ENCODE measurements at places on chromosomes 16 and 17.

GRCh38 chr17:28812748-28813377 lies 29.7 kb downstream of the FAM222B start:
- peak; percentile 52 for DNase-seq

GRCh38 chr17:9887508-9887907 lies 17.6 kb downstream of the RCVRN start:
- no peak for DNase-seq

DNA sequence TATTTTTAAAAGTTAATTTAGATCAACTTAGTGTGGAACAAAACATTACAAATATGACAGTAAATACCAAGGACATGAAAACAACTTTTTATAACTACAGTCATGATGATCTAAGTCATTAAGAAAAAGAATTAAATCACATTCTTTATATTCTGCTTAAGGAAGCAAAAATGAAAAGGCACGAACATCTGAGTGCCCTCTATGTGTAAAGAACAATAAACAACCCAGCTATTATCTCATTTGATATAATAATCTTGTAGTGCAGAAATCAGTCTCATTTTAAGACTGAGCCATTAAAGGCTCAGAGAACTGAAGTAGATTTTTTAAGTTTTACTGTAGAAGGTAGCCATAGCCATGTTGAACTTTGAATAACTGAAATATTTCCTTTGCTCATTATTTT lies 13.4 kb downstream of the MYO1D start:
- no peak for DNase-seq

DNA sequence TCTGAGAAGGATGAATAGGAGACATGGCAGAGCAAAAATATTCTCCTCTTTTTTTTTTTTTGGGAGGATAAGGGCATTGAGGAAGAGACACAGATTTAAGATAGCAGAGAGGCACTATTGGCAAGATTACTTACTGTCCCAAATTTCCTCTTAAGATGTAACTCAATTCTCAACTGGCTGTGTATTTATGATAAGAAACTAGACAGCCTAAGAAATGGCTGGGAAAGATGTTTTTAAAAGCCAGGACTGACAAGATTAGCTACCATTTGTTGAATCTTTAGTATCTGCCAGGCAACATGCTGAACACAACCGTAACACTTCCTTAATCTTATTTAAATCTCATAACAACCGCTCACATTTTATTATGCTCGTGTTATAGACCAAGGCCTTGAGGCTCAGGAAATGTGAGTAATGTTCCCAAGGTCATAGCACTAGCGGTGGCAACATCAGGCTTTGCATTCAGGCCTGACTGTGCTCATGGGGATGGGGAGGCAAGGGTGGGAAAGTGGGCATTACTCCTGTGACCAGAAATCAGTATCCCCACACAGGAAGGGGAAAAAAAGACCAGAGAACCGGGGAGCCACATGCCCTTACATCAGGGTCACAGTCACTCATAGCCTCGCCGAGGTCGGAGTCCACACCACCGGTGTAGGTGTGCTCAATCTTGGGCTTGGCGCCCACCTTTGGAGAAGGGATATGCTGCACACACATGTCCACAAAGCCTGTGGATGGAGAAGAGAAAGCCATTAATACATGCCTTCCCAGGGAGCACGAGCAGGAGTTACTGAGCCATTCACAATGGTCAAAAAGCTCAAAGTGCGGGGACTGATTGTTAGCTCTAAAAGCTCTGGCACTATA lies 15.6 kb downstream of the HIGD1B start:
- no peak for DNase-seq

DNA sequence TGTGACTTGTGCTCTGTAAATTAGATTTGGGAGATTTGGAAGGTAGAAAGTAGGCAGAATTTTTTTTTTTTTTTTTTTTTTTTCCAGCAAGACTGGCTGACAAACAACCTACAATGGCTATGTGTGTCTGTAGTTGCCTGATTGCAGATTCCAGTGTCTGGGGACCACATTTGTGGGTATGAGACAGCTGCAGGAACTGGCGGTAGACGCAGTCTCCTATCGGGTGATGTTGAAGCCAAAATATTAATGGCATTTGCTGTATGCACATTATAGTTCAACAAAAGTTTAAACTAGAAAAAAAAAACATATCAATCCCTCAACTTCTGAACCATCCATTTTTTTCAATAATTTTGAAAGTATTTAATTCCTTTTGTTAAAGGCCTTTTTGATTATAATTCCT lies 665.2 kb downstream of the TOX3 start:
- no peak for DNase-seq

DNA sequence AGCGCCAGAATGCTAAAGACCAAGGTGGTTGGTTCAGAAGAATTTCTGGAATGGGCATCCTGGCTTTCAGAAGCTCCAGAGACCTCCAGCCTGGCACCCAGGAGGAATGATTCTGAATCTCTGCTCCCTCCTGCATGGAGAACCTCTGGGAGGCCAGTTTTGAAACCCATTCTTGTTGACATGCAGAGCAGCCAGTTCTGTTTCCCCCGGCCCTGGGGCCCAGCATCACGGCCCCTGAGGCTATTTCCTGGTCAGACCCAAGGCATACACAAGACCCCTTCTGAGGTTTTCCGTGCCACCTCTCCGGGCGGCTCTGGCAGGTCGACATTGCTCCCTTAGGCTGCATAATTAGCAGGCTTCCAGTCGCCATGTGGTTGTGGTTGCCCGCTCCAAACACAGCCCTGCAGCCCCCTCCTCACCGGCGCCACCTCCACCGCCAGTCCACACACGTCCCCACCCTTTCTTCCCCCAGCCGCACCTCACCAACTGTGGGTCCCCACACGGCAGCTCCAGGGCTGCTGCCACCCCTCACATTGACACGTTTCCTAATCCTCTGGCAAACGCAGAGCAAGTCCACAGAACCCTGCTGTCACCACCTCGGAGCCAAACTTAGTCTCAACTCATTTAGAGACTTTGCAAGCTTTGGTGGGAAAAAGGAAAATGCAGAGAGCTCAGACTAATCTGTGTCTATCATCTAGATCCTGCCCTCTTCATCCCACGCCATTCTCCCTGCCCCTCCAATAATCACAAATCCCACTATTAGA lies 367.1 kb downstream of the SOX9 start:
- no peak for DNase-seq

DNA sequence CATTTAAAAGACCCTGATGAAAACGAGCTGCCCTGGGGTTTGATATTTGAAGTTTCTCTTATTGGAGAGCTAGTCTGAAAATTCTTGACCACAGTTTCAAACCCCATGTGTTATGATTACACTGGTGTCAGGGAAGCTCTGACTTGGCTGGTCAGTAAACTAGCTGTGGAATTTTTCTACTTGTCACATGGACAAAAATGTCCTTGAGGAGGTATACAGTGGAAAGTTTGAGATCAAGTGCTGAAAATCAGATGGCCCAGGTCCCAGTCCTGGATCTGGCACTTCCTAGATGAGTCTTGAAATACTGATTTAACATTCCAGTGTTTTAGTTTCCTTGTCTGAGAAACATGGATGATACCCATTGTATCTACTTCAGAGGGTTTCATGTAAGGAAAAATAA lies 30.7 kb upstream of the SOX9 start:
- DNase-seq, result no peak

DNA sequence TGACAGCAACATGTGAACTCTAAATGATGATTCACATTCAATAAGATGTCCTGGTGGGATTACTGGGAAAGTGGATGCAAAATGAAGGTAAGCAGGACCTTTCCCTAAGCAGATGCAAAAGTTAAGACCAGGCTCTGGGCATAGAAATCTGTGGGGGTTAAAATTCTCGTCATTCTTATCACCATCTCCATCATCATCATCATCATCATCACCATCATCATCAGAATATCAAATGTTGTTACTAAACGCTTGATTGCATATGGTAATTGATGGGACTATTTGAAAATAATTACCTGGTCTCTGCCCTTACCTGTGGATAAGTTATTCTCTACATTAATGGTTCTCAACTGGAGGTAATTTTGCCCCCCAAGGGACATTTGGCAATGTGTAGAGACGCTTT lies 41.9 kb upstream of the TMEM132E start:
- DNase-seq, result no peak

DNA sequence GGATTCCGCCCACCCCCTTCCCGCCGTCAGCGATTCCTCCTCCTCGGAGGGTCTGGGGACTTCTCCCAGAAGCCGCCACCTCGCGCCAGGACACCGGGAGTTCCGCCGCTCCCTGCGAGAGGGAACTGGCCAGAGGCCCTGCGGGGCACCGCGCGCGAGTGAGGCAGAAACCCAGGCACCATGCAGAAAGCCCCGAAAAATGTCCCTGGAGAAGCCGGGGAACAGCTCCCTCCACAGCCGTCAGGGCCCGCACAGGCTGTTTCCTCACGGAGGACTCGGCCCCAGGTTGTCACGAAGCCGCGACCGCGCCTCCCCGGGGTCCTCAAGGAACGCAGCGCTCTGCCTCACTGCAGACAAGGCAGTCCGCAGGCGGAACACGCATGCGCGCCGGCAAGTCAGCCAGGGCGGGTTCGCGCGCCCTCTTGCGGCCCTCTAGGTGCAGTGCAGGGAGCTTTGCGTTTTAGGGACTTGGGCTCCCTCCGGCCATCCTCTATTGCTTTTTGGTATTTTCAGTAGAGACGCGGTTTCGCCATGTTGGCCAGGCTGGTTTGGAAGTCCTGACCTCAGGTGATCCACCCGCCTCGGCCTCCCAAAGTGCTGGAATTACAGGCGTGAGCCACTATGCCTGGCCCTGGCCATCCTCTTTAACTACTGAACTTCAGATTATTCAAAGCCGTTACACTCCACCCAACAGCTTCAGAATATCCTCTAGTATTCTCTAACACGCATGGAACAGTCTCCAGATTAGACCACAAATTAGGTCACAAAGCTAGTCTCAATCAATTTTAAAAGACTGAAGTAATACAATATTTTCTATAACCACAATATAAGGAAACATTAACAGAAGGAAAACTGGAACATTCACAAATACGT lies 20.3 kb upstream of the ZNF287 start:
- peak; percentile 98 for DNase-seq

GRCh38 chr17:282912-283882 lies 69.4 kb downstream of the RPH3AL start:
- no peak for DNase-seq

GRCh38 chr16:68700120-68700519 lies 37.0 kb upstream of the CDH1 start:
- peak; percentile 29 for DNase-seq

DNA sequence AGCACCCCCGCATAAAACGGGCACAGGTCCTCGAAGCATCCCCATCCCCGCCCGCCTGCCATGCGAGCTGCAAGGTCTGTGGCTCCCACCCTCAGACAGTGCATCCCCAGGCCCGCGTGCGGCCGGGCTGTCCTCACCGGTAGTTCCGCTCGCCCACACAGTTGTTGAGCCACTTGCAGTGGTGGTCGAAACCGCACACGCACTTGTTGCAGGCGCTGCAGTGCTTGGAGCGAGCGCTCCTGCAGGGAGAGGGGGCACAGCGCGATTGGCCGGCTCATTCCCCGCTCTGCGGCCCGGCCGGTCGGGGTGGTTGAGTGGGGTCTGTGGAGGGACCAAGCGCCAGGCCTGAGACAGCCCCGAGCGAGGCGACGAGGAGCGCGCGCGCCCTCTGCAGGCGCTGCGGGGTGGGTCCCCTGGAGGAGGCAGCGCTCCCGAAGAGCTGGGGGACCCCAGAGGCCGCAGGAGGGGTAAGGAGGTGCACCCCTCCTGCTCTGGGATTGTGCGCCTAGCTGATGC lies 6.0 kb upstream of the TPPP3 start:
- DNase-seq, result peak; percentile 78

GRCh38 chr16:27481282-27481934 lies 68.3 kb downstream of the GTF3C1 start:
- DNase-seq, result no peak

DNA sequence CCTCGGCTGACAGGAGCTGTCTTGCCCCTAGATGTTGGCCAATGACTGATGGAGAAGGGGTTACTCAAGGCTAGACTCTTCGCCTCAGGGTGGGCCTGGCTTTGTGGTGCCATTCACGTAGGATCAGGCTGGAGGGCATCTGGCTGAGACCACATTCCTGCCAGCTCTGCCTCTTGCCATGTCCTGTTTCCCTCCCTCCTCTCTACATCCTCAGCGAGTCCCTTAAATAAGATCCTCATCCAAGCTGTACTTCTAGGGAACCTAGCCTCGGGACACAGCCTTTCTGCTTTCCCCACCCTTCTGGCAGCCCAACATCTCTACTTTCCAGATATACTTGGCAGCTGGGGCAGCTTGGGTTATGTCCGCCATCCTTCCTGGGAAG lies 27.9 kb upstream of the EFCAB13 start:
- no peak for DNase-seq

DNA sequence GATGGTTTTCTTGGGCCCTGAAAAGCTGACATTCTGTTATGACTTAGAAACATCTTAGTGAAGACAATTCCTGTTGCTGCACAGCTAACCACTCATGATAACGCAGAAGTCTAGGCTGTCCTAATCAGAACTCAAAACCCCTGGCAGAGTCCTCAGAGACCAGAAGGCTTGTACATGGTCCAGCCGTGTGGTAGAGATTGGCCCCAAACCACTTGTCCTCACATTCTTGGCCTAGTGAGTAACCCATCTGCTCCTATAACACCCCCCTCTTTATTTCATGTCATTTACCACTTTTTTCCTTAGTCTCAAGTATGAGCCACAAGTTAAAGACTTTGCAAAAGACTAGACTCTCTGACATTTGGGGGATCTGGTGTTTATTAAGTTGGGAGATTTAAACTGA lies 116.5 kb upstream of the ADAMTS18 start:
- no peak for DNase-seq

- no peak for DNase-seq
These were observed 16.8 kb upstream of the ZNF287 start for GRCh38 chr17:16585796-16586195.

DNA sequence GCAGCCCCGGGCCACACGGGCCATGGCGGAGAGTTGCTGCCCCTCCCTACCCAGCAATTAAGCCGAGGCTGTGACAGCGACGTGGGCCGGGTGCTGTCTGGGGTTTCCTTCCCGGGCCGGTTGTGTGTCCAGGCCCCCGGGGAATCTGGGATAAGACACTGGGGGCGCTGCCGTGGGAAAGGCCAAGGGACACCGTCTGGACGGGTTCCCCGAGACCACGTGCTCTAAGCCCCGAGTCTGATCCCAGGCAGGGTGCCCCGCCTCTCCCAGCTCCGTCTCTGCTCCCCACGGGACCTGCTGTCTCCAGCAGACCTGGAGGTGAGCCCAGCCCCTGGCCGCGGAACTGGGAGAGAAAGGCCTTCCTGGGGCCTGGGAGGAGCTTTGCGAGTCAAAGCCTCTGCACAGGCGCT lies 92.2 kb downstream of the IRX3 start:
- no peak for DNase-seq

- no peak for DNase-seq
These were observed 40.8 kb upstream of the ENDOV start for GRCh38 chr17:80374039-80374731.

Measured in AG08396 (cell line).